ENCODE measurements at places on chromosomes 13 and 19.
A peak's percentile ranks its signal among the peaks of the same experiment; 100 is the strongest.

DNA sequence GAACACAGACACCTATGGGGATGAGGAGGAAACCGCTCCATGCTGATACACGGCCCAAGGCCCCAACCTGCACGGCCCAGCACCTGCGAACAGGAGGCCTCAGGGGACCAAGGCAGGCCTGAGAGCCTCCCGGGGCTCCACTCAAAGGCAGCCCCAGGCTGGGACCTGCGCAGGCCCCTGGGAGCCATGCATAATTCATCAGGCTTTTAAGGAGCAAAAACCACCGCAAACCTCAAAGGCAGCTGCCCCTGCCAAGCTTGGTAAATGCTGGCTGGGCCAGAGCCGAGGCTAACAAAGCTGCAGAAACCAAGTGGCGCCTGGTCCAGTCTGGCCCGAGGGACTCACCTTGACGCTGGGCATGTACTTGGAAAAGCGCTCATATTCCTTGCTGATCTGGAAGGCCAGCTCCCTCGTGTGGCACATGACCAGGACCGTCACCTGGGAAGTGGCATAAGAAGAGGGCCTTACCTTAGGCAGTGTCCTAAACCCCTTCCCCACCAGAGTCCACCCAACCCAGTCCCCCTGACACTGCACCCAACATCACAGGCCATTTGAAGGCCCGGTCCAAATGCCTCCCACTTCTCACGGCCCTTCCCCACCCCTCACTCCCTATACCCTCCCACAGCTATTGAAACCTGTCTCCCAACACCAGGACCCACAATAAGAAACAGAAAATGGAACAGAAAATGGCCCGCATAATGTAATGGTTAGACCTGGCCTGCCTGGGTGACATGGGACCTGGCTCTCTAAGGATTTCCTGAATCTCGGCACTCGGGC lies 7.8 kb downstream of the DDX39A start:
- no peak for ATAC-seq

GRCh38 chr19:36265856-36266374 lies 51.0 kb downstream of the ZNF146 start:
- ATAC-seq = no peak

DNA sequence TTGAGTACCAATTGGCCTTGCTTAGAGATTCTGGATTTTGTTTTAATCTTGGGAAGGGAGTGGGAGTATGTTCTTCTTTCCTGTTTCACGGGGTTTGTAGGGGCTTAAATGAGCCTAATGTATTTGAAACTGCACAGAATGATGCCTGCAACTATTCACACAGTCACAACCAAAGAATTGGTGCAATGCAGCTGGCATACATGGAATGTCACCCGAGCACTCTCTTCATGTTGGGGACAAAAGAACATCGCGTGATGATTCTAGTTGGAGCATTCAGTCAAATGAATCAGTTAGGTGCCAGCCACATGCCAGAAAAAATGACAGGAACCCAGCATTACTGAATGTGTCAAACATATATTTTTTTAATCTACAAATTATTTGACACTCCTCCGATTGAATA lies 22.1 kb downstream of the STARD13 start:
- ATAC-seq = no peak

- ATAC-seq = no peak
These were observed 4.3 kb upstream of the PALM3 start for GRCh38 chr19:14066134-14066533.

DNA sequence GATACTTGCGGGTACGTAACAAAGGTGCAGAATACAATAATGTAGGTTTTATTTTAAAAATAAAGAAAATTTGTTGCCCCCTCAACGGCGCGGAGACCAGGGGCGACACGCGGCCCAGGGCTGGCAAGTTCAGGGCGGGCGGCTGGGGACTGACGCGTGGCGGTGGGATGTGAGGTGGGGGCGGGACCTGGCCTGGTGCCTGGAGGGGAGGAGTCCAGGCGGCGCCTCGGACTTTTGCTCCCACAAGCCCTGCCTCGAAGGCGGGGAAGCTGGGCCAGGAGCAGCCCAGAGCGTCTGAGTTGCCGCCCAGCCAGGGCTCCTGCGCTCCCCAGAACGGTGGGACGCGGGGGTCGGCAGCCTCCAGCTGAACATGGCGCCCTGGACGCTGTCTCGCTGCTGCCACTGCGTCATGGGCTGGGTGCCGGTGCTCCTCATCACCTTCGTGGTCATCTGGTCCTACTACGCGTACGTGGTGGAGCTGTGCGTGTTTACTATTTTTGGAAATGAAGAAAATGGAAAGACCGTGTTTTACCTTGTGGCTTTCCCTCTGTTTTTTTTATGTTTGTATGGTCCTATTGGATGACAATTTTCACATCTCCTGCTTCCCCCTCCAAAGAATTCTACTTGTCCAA lies 1122.8 kb upstream of the ATXN8OS start:
- ATAC-seq = peak; percentile 40

GRCh38 chr19:1396019-1396767 lies 5.1 kb downstream of the GAMT start:
- no peak for ATAC-seq

DNA sequence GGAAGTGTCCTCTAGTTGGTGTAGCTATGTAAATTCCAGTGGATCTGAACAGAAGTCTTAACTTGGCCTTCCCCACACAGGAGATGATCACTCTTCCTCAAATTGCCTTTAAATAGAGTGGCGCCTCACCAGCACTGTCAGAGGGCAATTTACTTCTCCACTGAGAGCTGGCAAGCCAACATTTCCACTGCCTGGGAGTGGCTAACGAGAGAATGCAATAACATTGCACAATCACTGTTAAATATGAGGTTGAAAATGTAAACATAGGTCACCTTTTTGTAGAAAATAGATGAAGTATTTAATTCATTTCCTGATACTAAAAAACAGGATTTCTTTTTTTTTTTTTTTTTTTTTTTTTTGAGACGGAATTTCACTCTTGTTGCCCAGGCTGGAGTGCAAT lies 55.4 kb upstream of the UBL3 start:
- no peak for ATAC-seq

- ATAC-seq = no peak
These were observed 87.6 kb downstream of the IRS2 start for GRCh38 chr13:109698779-109699178.

GRCh38 chr13:111954661-111955411 lies 112.1 kb upstream of the SOX1 start:
- no peak for ATAC-seq

Measured in stimulated activated memory B cell treated with anti-CD40 and anti-IgM and Interleukin-4, amounts not matched to agents 10 μg/mL and 1 μg/mL and 100 μg/mL, for 72 hours (primary cell).